ENCODE measurements at places on chromosomes 2 and 18.

DNA sequence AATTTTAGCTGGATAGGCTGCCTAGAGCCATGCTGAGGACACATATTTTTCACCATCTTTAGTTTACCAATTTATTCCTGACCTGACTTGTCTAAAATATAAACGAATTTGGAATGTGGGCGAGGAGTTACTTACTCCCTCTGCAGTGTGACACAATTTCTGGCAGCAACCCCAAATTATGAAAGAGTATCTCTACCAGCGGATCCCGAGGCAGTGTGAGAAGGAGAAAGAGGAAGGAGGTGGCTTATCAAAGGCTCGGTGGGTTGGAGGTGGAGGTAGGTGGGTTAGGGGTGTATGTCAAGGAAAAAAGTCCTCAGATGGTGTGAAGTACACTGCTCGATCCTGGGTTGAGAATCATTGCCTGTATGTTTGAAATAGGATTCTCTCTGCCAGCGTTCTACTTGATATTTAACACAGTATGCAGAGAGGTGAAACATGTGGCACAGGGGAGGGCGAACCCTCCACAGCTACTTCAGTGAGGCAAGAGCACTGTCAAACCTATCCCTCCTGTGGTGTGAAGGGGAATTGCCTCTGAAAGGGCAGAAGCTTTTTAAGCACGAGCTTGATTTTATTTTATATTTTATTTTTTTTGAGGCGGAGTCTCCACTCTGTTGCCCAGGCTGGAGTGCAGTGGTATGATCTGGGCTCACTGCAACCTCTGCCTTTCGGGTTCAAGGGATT lies 76.0 kb downstream of the RFTN2 start:
- no peak for DNase-seq

- no peak for DNase-seq
Observed at GRCh38 chr18:64100116-64100922, 48.6 kb downstream of the LINC00305 start.

DNA sequence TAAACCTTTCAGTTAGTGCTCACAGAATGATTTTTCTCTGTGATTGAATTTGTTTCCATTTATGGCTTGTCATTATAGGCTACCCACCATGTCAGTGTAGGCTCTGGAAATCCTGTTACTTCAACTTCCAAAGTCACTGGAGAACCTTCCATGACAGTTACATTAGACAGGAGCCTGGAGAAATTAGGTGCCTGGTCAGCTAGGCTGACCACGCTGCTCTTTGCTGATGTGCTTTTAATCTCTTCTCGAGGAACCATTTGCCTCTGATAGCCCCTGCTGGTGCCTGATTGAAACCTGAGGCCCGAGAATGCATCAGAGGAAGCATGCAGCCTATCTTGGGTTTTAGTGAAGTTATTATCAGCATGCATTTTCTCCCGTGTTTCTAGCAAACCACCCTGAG lies 29.6 kb upstream of the TTN start:
- DNase-seq = no peak

DNA sequence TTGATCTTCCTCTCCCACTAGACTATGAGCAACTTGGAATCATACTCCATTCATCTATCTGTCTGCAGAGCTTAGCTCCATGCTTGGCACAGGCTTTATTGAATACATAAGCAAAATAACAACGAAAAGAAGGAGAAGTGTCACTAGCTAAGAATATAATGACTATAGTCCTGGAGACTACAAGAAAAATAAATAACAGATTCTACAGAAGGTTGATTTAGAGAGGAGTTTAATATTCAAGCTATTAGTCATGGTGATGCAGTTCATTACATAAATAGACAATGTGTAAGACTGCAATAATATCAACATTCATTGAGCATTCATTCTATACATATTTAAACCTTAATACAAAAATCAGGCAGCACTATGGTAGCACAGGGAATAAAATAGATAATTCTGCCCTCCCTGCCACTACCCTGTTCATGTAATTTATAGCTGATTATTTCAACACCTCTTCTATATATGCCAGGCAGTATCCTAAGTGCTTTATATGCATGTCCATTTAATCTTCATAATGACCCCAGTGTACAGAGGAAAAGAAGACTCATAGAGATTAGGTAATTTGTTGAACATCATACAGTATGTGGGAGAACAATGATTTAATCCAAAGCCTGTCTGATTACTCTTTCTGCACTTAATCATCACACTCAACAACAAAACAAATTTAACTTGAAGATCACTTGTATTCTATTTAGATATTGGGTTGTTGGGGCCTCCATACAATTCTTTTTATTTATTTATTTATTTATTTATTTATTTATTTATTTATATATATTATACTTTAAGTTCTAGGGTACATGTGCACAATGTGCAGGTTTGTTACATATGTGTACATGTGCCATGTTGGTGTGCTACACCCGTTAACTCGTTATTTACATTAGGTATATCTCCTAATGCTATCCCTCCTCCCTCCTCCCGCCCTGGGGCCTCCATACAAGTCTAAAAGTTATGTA lies 165.3 kb downstream of the RNF152 start:
- no peak for DNase-seq

DNA sequence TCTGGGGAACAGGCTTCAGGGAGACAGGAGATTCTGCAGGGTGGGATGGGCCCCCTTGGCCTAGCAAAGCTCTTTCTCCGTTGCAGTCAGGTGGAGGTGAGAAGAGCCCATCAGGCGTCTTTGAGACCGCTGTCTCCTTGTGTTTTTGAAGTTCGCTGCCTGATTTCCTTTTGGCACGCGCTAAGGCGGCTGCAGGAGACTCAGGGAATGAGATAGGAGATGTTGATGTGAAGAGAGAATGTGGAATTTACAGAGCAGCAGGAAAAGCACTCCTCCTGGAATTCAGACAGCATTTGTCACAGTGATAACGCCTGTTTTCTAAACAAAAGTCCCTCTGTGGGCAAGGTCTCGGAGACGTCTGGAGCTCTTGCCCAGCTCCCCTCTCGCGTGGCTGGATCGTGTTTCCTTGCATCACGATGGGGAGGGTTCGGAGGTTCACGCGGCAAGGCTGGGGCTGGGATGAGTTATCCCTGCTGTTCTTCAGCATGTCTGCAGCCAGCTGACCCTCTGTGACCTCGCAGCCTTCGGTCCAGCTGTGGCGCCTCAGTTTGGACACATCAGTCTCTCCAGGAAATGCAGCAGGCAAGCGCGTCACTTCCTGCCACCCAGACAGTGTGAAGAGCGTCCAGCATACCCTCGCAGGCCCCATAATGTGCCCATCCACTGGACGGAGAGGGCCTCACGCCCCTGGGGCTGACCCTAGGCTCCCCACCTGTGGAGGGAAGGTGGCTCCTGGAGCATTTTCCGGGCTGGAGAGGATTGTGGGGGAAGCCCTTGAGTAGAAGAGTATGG lies 30.2 kb downstream of the GLI2 start:
- no peak for DNase-seq

DNA sequence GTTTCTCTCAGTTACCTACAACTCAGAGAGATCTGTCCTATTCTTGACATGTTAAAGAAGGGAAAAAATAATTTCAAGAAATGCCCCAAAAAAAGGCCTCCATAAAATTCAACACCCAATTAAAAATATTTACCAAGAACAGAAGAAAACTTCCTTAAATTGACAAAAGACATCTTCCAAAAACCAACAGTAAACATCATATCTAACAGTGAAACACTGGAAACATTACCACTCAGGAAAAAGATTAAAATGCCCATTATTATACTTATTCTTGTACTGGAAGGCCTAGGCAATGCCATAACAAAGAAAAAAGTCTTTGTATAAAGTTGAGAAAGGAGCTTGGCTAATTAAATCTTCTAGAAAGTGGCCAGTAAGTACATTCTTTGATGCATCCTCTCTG lies 7.2 kb downstream of the DTNB start:
- no peak for DNase-seq

DNA sequence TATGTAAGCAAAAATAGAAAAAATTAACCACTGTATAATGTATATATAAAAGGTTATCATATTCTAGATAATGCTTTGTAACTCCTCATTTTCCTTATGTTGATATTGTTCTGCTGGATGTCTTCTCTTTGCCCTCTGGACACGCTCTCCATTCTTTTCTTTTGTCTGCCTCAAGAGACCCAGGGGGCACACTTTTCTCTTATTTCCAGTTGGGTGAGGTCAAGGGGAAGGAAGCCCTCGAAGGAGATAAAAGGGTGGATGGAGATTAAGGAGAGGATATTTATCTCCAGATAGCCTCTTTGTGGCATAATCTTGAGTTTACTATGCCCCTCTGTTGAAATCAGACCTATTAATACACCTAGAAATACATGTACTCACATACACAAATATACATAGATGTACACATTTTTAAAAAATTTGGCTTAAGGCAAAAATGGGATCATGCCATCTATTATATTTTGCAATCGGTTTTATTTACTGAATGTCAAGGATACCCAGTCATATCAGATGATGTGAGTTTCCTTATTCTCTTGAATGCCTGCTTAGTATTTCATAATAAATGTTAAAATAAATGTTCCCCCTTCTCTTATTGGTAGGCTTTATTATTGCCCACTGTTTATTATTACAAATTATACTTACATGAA lies 65.3 kb downstream of the LCLAT1 start:
- DNase-seq = no peak

GRCh38 chr2:10564876-10565445 lies 116.8 kb upstream of the ODC1 start:
- DNase-seq = no peak

GRCh38 chr18:8719192-8719591 lies 13.8 kb downstream of the MTCL1 start:
- DNase-seq = no peak

GRCh38 chr18:22765896-22766295 lies 167.2 kb upstream of the RBBP8 start:
- no peak for DNase-seq

- no peak for DNase-seq
Observed at GRCh38 chr18:54947091-54947490, 12.2 kb downstream of the CCDC68 start.

DNA sequence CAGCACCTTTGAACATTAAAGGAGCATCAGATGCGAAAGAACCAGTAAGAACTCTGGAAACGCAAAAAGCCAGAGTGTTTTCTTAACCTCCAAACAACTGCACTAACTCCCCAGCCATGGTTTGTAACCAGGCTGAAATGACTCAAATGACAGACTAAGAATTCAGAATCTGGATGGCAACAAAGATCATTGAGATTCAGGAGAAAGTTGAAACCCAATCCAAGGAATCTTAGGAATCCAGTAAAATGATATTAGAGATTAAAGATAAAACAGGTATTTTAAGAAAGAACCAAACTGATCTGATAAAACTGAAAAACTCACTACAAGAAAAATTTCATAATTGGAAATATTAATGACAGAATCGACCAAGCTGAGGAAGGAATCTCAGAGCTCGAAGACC lies 116.7 kb downstream of the PTRHD1 start:
- no peak for DNase-seq

DNA sequence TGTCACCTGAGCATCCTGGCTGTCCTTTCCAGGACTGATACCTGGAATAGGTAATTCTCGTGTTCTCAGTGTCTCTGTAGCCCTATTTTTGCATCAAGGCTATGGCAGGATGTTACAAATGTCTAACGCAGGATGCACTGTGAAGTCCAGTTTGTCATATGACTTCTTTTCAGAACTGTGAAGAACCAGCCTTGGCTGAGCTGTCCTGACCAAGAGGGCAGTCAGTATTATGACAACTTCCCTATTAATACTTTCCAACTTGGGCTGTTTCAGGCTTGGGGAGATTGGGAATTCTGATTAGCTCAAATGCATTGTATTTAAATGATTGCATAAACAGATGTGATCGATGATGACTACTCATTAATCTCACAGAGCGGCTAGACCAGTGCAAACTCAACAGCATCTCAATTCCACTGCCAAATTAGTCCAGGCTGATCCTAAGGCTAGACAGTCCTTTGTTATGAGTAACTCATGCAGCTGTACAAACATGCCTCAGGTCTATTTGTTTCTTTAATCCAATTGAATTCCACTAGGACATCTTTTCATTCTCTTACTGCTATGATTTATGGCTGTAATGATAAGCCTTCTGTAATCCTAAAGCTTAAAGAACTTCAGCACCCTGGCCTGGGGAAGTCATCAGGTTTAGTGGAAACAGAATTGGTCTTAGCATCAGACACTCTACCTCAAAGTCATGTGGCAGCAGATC lies 331.6 kb downstream of the KCNS3 start:
- DNase-seq = no peak

- no peak for DNase-seq
Observed at GRCh38 chr2:117994729-117995128, 19.1 kb downstream of the CCDC93 start.

GRCh38 chr2:65615602-65616001 lies 183.2 kb upstream of the SPRED2 start:
- DNase-seq = no peak

- DNase-seq = no peak
Observed at GRCh38 chr2:178641498-178641897, 161.2 kb downstream of the PLEKHA3 start.

DNA sequence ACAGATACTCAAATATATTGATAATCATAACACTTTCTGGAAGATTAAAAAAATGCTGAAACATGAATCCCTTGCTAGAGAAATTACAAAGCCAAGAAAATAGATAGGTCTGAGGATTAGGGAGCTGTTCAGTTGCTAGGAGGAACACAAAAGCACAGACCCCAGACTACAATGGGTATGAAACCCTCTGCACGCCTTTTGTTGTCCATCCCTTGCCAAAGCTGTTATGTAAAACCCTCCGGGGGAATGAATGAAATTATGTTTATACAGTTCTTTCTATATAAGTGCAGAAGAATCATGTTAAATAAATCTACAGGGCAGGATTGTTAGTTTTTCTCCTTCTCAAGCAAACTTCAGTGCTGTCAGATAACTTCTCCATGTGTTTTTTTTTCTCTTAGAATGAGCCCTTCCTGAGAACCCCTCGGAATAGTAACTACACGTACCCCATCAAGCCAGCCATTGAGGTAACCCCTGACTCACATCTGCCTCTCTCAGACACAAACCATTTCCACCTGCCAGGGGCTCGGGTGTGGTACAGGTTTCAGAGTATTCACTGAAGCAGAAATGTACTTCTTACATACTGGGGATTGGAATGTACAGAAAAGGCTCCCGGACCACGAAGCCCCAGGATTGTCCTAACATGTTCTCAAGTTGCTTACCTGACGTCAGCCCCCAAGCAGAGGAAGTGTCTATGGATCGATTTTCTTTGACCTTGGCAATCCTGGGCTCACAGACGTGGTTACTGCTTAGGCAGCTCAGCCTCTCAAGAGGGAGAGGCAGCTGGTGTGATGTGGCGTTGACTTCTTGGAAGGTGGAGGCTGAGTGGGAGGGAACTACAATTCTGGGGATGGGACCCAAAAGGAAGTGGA lies 118.0 kb downstream of the PLB1 start:
- peak; percentile 48 for DNase-seq

DNA sequence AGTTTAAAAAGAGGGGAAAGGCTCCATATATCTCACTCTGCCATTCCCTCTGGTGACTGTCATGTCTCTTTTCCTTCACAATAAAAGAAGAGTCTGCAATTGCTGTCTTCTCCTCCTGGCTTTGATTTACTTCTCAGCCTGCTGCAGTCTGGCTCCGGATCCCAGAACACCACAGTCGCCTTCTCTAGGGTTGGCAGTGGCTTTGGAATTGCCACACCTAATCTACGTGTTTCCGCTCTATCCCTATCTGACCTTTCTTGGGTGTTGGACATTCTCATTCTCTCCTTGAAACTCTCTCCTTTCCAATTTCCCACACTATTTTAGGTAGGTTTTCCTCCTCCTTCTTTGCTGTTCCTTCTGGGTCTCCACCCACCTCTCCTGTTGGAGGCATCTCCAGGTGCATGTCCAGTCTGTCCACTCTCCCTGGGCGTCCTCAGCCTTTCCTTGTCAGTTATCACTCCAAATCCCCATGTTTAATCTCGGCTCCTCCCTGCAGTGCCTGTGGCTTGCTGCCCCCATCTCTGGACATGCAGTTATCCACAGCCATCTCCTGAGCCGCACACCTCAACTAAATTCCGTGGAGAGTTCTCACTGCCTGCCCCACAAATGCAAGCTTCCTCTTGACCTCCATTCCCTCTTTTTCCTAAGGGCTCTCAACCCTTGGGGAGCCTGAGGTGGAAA lies 112.8 kb downstream of the KCTD1 start:
- DNase-seq = no peak
